Left lung (tissue), 14 donors: ENCODE measurements at places on chromosomes 6 and 20. TPM values are rescaled to one million over a fixed set of nuclear protein-coding genes. Genes with fewer than 3 reads are reported as not detected.
A peak's percentile ranks its signal among the peaks of the same experiment; 100 is the strongest.

The DEFB132 gene
- polyA plus RNA-seq: not detected

The LINC00237 gene
- not detected for polyA plus RNA-seq

The FAM217A gene
- polyA plus RNA-seq: 2.2 TPM

The MCCD1 gene
- not detected for polyA plus RNA-seq

The KIF6 gene
- 4.4 TPM for polyA plus RNA-seq

The COX4I2 gene
- 24.5 TPM for polyA plus RNA-seq

The MYO6 gene
- 30.3 TPM for polyA plus RNA-seq

The FHL5 gene
- polyA plus RNA-seq: 3.4 TPM

The SLC22A16 gene
- polyA plus RNA-seq: not detected

The PCED1A gene
- polyA plus RNA-seq: 61.8 TPM

GRCh38 chr6:84967389-84967788 is 203.0 kb upstream of the TBX18 start:
- no peaks in the 10 kb centered on the region for H3K27me3 ChIP-seq
- H3K4me3 ChIP-seq: no peak overlapping the region
- no peaks in the 10 kb centered on the region for H3K4me1 ChIP-seq
- no peak for DNase-seq
- no peak overlapping the region for H3K27ac ChIP-seq

GRCh38 chr20:32528171-32528891 is 56.8 kb downstream of the NOL4L start:
- peaks cover 34% of the 10 kb centered on the region for H3K4me1 ChIP-seq
- H3K27me3 ChIP-seq: peaks cover 17% of the 10 kb centered on the region
- H3K27ac ChIP-seq: no peak overlapping the region
- peak; percentile 78 for DNase-seq

DNA sequence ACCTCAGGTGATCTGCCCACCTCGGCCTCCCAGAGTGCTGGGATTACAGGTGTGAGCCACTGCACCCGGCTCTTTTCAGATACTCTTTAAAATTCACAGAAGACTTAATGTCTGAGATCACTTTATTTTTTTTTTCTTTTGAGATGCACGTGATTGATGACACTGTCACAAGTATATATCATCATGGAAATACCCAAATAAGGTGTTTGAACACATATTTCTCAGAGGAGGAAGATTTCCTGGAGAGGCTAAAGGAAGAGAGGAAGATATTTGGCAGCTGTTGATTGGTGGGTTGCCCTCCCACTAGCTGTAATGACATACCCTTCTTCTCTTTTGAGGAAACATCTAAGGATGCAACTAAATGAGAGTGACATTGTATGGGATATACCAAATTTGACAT is 225.9 kb upstream of the CITED2 start:
- DNase-seq: no peak
- H3K4me1 ChIP-seq: peaks cover 8% of the 10 kb centered on the region
- H3K27ac ChIP-seq: no peak overlapping the region
- no peaks in the 10 kb centered on the region for H3K27me3 ChIP-seq
- H3K36me3 ChIP-seq: no peaks in the 10 kb centered on the region
- no peak overlapping the region for H3K4me3 ChIP-seq

DNA sequence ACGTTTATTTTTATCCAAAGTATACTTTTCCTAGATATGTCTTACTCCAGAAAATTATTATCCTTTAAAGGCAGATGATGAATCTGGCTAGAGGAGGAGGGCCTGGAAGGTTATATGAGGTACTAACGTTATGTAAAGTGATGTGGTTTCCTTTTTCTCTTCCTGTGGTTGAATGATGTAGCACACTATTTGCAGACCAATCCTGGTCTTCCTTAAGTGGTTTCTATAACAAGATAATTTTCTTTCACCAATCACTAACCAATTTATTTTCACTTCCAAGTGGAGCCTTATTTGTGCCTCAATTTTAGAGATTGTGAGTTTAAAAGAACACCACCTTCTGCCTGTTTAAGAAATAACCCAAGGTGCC is 154.6 kb upstream of the SOX4 start:
- H3K36me3 ChIP-seq: no peaks in the 10 kb centered on the region
- no peaks in the 10 kb centered on the region for H3K27me3 ChIP-seq
- no peak overlapping the region for H3K4me3 ChIP-seq
- no peak overlapping the region for H3K27ac ChIP-seq
- H3K4me1 ChIP-seq: peaks cover 8% of the 10 kb centered on the region

DNA sequence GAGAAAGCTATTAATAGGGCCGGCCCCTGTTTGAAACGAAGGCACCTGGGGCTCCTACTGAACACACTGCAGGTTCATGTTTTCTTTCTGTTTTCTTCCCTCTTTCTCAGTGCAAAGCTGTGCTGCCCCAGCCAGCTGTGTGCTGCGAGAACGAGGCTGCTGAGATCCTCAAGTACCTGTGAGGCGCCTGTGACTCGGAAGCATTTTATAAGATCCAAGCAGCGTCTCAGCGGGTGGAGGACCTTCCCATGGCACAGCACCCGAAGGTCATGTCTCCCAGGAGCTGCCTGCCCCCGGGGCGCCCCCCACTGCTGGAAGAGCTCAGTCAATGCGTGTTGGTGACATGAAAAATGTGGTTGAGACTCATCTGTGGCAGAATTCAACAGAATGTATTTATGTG is 66.3 kb downstream of the SMOC2 start:
- H3K27ac ChIP-seq: no peak overlapping the region
- H3K36me3 ChIP-seq: no peaks in the 10 kb centered on the region
- H3K27me3 ChIP-seq: peaks cover 8% of the 10 kb centered on the region

DNA sequence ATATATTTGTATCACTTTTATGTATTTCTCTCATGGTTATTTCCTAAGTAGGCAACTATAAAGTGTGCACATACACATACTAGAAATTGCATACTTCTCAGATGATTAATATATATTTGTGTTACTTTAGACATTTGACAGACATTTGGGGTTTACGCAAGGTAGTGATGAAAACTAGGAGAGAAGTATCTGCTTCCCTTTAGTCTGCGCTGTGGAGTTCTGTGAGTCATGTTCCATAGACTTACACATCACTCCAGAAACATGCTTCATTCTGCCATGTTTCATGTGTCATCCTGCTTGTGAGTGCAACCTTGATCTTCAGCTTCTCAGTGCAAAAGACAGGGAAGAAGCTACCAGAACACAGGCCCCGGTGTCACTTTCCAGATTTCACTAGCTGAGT is 200.7 kb upstream of the BMP2 start:
- no peaks in the 10 kb centered on the region for H3K36me3 ChIP-seq
- H3K4me1 ChIP-seq: no peaks in the 10 kb centered on the region
- no peak overlapping the region for H3K27ac ChIP-seq
- H3K4me3 ChIP-seq: no peak overlapping the region
- DNase-seq: no peak
- no peaks in the 10 kb centered on the region for H3K27me3 ChIP-seq

GRCh38 chr20:46018112-46018511 is 9.4 kb downstream of the MMP9 start:
- H3K27ac ChIP-seq: no peak overlapping the region
- no peak overlapping the region for H3K4me3 ChIP-seq
- peaks cover 93% of the 10 kb centered on the region for H3K27me3 ChIP-seq
- H3K36me3 ChIP-seq: peaks cover 9% of the 10 kb centered on the region
- no peak for DNase-seq

- no peak overlapping the region for H3K27ac ChIP-seq
- H3K4me3 ChIP-seq: no peak overlapping the region
- no peaks in the 10 kb centered on the region for H3K27me3 ChIP-seq
Measured at GRCh38 chr6:54681267-54681666, 165.3 kb upstream of the FAM83B start.

- no peaks in the 10 kb centered on the region for H3K36me3 ChIP-seq
- H3K4me1 ChIP-seq: peaks cover 2% of the 10 kb centered on the region
Measured at GRCh38 chr6:31525932-31526591, 2.7 kb upstream of the MCCD1 start.

GRCh38 chr6:142945446-142946180 is 637 bp upstream of the HIVEP2 start:
- peak; percentile 86 for DNase-seq
- H3K36me3 ChIP-seq: no peaks in the 10 kb centered on the region
- peak overlapping the region; percentile 96 for H3K27ac ChIP-seq
- H3K4me3 ChIP-seq: peak overlapping the region; percentile 80

DNA sequence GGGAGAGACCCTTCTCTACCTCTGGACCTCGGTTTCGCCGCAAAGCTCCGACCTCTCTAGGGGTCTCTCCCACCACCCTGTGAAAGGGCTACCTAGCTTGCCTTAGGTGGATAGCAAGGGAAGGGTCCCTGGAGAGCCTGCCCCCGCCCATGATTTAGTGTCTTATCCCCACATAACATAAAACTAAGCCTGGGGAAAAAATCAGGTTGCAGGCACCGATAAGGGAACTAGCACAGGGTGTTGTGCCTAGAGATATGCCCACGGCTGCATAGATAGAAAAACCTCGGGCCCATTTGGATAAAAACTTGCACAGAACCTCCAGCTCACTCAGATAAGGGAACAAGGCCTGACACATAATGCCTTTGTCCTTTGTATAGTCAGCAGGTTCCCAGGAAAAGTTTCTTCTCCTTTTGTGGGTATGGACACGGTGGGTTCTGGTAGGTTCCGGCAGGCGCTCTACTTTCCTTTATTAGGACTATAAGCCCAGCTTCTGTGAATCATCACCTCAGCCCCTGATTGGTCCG is 846 bp downstream of the ZSCAN31 start:
- DNase-seq: peak; percentile 16
- peaks cover 11% of the 10 kb centered on the region for H3K4me1 ChIP-seq
- peak overlapping the region; percentile 54 for H3K4me3 ChIP-seq
- H3K36me3 ChIP-seq: no peaks in the 10 kb centered on the region
- H3K27me3 ChIP-seq: no peaks in the 10 kb centered on the region

- H3K4me3 ChIP-seq: no peak overlapping the region
- no peaks in the 10 kb centered on the region for H3K4me1 ChIP-seq
- no peak for DNase-seq
- H3K27ac ChIP-seq: no peak overlapping the region
Measured at GRCh38 chr20:37839955-37840354, 63.0 kb upstream of the VSTM2L start.
